ENCODE measurements at places on chromosomes 5 and 9.

DNA sequence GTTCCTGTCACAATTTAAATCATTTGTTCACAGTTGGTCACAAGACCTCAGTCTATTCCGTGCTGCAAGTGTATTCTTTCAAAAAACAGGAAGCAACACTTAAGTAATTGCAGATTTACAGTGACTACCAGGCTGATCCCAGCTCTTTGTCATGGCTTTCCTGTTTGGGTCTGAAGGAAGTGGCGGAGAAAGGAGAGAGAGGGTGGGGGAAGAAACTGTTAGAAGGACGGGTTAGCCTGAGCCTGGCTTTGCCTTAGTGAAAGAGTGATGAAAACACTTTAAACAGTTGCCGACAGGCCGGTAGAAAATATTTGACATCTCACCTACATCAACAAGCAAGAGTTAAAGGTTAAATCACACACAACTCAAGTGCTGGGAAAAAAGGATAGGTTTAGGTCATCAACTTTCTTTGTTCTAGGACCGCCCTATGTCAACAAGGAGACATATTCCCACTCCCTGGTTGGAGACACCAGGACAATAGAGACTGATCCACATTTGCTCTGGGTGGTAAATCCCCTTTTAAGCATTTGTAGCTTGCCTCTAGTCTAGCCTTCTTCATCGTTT is 102.2 kb upstream of the DAB2 start:
- no peak for DNase-seq

DNA sequence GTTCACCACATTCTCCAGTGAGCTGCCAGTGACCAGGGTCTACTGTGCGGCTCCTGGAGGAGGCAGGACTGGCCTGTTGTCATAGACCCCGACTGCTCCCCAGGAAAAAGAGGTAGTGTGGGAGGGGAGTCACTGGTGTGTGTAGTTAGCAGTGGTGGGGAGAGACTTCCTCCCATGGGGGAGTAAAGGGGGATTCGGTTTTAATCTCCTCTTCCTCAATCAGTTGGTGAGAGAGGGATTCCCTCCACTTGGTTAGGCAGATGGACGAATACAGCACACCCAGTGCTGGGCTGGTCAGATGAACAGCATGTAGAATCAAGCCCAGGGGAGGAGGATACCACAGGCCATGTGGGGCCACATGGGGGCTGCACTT is 207.6 kb upstream of the S1PR3 start:
- DNase-seq = no peak

GRCh38 chr9:77028478-77028877 is 9.0 kb downstream of the FOXB2 start:
- DNase-seq = no peak

DNA sequence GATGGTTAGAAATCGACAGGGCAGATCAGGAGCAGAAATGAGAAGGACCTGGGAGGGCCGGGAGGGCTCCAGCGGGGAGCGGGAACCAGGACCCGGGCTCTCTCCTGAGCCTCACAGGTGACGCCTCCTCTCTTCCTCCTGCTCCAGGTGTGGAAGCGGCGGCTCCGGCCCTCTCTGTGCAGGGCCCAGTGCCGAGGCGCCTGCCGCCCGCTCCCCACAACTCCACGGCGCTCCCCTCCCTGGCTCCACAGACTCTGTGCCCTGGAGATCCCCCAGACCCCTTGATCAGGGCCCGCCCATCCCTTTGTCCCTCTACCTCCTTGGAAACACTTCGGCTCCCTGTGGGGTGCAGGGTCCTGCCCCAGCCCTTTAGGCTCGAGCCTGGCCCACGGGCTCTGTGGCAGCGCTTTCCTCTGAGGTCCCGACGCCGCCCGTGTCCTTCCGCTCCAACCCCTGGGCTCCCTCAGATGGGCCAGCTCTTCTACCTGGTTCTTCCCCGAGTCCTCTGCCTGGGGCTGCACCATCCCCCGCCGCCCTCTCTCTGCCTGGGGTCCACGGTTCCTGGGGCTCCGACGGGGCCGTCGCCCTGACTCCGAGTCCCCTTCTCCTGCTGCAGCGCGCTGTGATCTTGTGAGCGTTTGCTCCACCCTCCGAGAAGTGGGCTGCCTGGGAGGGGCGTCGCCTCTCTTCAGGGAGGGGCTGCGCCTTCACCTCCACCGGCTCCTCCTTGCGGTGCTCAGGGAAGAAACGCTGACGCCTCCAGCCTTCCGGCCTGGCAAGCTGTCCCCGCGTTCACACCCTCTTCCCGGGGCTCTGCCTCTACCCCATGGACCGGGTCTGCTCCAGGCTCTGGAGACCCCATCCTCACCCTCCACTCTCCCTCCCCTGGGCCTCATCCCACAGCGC is 22.4 kb upstream of the SLC6A3 start:
- DNase-seq = no peak

GRCh38 chr5:73777192-73777591 is 151.2 kb downstream of the ARHGEF28 start:
- no peak for DNase-seq

DNA sequence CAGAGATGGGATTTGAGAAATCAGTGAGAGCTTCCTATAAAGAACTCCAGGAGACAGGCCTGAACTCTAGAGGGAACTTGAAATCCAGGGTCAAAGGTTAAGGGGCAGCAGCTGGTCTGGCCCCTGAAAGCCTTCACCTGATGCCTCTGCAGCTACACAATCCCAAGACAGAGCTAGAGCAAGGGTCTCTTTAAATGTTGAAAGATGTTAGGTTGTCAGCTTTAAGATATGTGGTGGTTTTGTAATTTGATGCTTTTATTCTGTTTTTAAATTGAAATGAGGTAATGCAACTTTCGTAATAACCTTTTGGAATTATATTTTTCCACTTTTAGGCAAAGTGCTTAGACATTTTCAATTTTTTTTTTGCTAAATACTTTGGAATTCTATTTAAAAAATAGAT is 2.4 kb downstream of the SOWAHA start:
- DNase-seq = no peak

Measured in NCI-H187 treated with DMSO at 0.1 percent for 48 hours (cell line).